Activated CD4-positive, alpha-beta memory T cell treated with anti-CD3 and anti-CD28 coated beads, Interleukin-2, amount 10 ng/mL, durations not matched to agents 7 days and 5 days (primary cell): ENCODE measurements at places on chromosomes 11 and 22.
A peak's percentile ranks its signal among the peaks of the same experiment; 100 is the strongest.

GRCh38 chr11:1008001-1008802 is 28.3 kb downstream of the MUC6 start:
- H3K36me3 ChIP-seq: peaks cover 26% of the 10 kb centered on the region
- DNase-seq: no peak
- H3K27me3 ChIP-seq: no peaks in the 10 kb centered on the region
- no peak overlapping the region for H3K4me3 ChIP-seq

DNA sequence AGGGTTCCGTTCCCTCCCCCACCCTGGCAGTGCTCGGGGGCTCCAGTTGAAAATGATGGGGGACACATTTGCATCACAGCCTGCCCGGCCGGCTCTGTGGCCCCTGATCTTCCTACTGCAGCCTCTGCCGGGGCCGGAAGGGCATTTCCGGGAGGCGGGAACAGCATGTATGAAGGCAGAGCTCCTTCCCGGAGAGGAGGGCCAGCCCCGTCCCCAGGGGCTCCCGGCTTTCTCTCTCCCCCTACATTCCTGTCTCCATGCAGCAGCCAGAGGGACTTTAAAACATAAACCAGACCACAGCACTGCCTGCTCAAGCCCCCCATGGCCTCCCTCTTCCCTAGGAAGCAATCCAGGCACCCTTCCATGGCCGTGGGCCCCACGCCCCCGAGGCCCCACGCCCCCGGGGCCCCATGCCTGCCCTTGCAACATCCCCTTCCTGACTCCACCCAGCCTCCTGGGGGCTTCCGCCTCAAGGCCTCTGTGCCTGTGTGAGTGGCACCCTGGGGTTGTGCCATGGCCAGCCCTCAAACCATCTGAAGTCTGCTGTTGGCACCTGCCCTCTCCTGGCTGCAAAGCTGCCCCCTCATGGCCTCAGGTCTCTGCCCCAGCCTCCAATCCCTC is 73.1 kb downstream of the CDKN1C start:
- no peak overlapping the region for H3K4me3 ChIP-seq
- peaks cover 2% of the 10 kb centered on the region for H3K36me3 ChIP-seq
- no peaks in the 10 kb centered on the region for H3K27me3 ChIP-seq
- DNase-seq: no peak
- H3K4me1 ChIP-seq: peaks cover 10% of the 10 kb centered on the region

- no peaks in the 10 kb centered on the region for H3K4me1 ChIP-seq
- no peak for DNase-seq
- H3K27ac ChIP-seq: no peak overlapping the region
- no peaks in the 10 kb centered on the region for H3K36me3 ChIP-seq
- H3K27me3 ChIP-seq: peaks cover 13% of the 10 kb centered on the region
These were observed 54.6 kb downstream of the LRRC32 start for GRCh38 chr11:76615950-76616349.

- peak; percentile 19 for DNase-seq
- H3K36me3 ChIP-seq: no peaks in the 10 kb centered on the region
- H3K4me3 ChIP-seq: peak overlapping the region; percentile 33
- H3K4me1 ChIP-seq: peaks cover 9% of the 10 kb centered on the region
- peaks cover 2% of the 10 kb centered on the region for H3K27me3 ChIP-seq
These were observed 40.2 kb downstream of the DIXDC1 start for GRCh38 chr11:111977146-111978027.

- peaks cover 29% of the 10 kb centered on the region for H3K36me3 ChIP-seq
- peaks cover 33% of the 10 kb centered on the region for H3K4me1 ChIP-seq
- H3K4me3 ChIP-seq: no peak overlapping the region
- H3K27ac ChIP-seq: no peak overlapping the region
- no peaks in the 10 kb centered on the region for H3K27me3 ChIP-seq
These were observed 62.8 kb downstream of the DDX10 start for GRCh38 chr11:108727665-108728064.

DNA sequence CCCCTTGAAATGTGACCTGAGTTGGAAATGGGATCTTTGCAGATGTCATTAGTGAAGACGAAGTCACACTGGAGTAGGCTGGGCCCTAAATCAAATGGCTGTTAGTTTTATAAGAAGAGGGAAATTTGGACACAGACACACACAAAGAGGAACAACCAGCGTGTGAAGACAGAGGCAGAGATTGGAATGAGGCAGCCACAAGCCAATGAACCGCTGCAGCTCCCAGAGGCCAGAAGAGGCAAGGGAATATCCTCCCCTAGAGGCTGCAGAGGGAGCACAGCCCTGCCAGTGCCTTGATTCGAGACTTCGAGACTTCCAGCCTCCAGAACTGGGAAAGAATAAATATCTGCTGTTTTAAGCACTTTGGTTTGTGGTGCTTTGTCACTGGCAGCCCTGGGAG is 484.5 kb downstream of the MN1 start:
- H3K27me3 ChIP-seq: peaks cover 2% of the 10 kb centered on the region
- H3K4me3 ChIP-seq: no peak overlapping the region
- H3K27ac ChIP-seq: no peak overlapping the region
- H3K4me1 ChIP-seq: no peaks in the 10 kb centered on the region

GRCh38 chr11:126793596-126793995 is 207.0 kb downstream of the KIRREL3 start:
- no peak overlapping the region for H3K4me3 ChIP-seq
- no peaks in the 10 kb centered on the region for H3K36me3 ChIP-seq
- no peaks in the 10 kb centered on the region for H3K4me1 ChIP-seq
- H3K27me3 ChIP-seq: no peaks in the 10 kb centered on the region

DNA sequence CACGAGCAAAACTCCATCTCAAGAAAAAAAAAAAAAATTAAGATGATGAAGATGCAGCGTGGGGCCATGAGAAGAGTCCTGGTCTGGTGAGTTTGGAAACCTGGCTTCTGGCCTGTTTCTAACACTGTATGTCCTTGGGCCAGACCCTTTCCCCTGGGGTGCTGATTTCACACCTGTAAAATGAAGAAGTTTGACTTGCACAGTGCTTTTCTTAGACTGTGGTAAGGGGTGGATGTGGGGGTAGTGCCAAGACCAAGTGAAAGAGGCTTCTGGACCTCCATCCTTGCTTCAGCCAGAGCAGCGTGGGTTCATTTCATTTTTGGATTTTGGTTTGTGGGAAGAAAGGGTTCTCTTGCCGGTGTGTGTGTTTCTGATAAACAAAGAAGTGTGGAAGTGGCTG is 42.1 kb downstream of the PTPRJ start:
- H3K27ac ChIP-seq: peak overlapping the region; percentile 9
- H3K4me1 ChIP-seq: peaks cover 76% of the 10 kb centered on the region
- H3K27me3 ChIP-seq: no peaks in the 10 kb centered on the region
- no peak for DNase-seq
- H3K4me3 ChIP-seq: no peak overlapping the region

GRCh38 chr11:1308743-1309497 is 512 bp downstream of the TOLLIP start:
- peak overlapping the region; percentile 31 for H3K27ac ChIP-seq
- H3K4me3 ChIP-seq: peak overlapping the region; percentile 69
- H3K4me1 ChIP-seq: peaks cover 31% of the 10 kb centered on the region
- H3K36me3 ChIP-seq: peaks cover 17% of the 10 kb centered on the region
- no peak for DNase-seq

DNA sequence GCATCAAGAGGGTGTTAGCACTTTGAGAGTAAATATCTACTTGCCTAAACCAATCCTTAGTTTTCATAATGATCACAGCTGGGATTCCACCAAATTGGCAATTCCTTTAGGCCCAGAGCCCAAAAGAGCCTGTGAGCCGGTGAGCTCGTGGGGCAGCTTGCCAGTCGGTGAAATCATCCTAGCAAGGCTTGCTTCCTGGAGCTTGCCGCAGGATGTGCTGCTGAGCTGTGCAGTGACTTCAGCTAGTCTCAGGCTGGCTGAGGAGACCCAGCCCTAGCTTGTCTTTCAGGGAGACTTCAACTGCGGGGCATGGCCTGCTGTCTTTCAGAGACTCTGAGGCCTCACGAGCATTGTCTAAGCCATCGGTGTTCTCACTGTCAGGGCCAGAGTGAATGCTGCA is 73.6 kb upstream of the SUSD2 start:
- peak overlapping the region; percentile 51 for H3K27ac ChIP-seq
- DNase-seq: peak; percentile 26
- H3K4me1 ChIP-seq: peaks cover 50% of the 10 kb centered on the region
- peaks cover 59% of the 10 kb centered on the region for H3K36me3 ChIP-seq

- H3K27me3 ChIP-seq: no peaks in the 10 kb centered on the region
- H3K36me3 ChIP-seq: no peaks in the 10 kb centered on the region
- no peak overlapping the region for H3K4me3 ChIP-seq
- no peak overlapping the region for H3K27ac ChIP-seq
- no peaks in the 10 kb centered on the region for H3K4me1 ChIP-seq
- no peak for DNase-seq
These were observed 356.2 kb downstream of the METTL15 start for GRCh38 chr11:28464252-28464867.

- no peaks in the 10 kb centered on the region for H3K36me3 ChIP-seq
- no peak overlapping the region for H3K27ac ChIP-seq
- H3K4me1 ChIP-seq: no peaks in the 10 kb centered on the region
- DNase-seq: no peak
- H3K4me3 ChIP-seq: no peak overlapping the region
- H3K27me3 ChIP-seq: no peaks in the 10 kb centered on the region
These were observed 296.2 kb downstream of the CNTN5 start for GRCh38 chr11:99316776-99317520.

- H3K27me3 ChIP-seq: peaks cover 2% of the 10 kb centered on the region
- H3K36me3 ChIP-seq: no peaks in the 10 kb centered on the region
- DNase-seq: no peak
- no peaks in the 10 kb centered on the region for H3K4me1 ChIP-seq
These were observed 75.6 kb upstream of the MYOD1 start for GRCh38 chr11:17643506-17644405.

DNA sequence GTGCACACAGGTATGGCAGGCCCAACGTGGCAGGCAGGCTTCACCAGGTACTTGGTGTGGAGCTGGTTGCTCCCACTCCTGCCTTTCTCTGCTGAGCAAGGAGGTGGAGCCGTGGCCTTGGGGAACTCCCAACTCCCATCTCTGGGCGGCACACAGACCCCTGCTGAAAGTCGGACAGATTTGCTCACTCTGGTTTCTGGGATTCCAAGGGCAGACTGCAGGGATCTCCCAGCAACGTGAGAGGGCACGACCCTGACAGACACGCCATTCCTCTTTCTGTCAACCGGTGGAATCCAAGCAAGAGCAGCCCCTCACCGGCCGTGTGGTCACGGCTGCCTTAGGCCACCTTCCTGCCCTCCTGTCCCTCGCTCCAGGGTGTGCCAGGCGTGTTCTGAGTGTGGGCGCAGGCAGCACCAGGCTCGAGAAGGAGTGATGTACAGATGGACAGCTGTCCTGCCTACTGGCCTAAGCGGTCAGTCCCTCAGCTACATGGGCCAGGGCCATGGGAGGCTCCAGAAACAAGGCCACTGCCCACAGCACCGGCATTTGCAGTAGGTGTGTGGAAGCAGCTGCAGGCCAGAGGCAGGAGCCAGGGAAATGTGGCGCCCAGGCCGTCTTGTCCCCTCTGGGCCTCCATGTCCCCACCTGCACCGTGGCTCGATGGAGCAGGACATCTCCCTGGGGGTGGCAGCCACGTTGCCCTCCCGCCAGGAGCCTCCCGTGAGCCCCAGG is 13.7 kb upstream of the PPARA start:
- peaks cover 6% of the 10 kb centered on the region for H3K4me1 ChIP-seq
- no peak overlapping the region for H3K27ac ChIP-seq
- no peaks in the 10 kb centered on the region for H3K27me3 ChIP-seq

- H3K36me3 ChIP-seq: no peaks in the 10 kb centered on the region
- no peak overlapping the region for H3K27ac ChIP-seq
- no peak for DNase-seq
These were observed 104.9 kb downstream of the MICAL3 start for GRCh38 chr22:17919276-17920144.

- no peak overlapping the region for H3K27ac ChIP-seq
- no peak overlapping the region for H3K4me3 ChIP-seq
- no peaks in the 10 kb centered on the region for H3K27me3 ChIP-seq
- no peaks in the 10 kb centered on the region for H3K4me1 ChIP-seq
These were observed 634.1 kb upstream of the LRRC4C start for GRCh38 chr11:42093541-42093940.

DNA sequence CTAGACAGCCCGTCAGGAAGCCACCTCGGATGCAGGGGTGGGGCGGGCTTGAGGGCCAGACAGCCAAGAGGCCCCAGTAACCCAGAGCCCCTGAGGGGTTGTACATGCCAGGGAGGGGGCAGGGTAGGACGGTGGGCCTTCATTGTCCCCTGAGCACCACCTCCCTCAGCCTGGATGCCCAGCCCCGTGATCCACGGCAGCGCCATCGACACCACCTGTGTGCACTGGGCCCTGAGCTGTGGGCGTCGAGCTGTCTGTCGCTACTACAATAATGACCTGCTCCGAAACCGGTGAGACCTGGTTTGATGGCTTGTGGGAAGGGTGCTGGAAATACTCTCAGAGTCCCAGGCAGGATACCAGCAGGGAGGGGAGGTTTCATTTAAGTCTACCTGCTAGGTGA is 37.4 kb upstream of the TPBGL start:
- H3K27ac ChIP-seq: no peak overlapping the region
- H3K27me3 ChIP-seq: peaks cover 11% of the 10 kb centered on the region
- H3K36me3 ChIP-seq: no peaks in the 10 kb centered on the region
- no peak for DNase-seq
- no peak overlapping the region for H3K4me3 ChIP-seq
- no peaks in the 10 kb centered on the region for H3K4me1 ChIP-seq

- peaks cover 29% of the 10 kb centered on the region for H3K36me3 ChIP-seq
- peak overlapping the region; percentile 9 for H3K27ac ChIP-seq
- H3K4me1 ChIP-seq: peaks cover 74% of the 10 kb centered on the region
- no peak for DNase-seq
These were observed 5.9 kb downstream of the VPS26B start for GRCh38 chr11:134230339-134230738.

DNA sequence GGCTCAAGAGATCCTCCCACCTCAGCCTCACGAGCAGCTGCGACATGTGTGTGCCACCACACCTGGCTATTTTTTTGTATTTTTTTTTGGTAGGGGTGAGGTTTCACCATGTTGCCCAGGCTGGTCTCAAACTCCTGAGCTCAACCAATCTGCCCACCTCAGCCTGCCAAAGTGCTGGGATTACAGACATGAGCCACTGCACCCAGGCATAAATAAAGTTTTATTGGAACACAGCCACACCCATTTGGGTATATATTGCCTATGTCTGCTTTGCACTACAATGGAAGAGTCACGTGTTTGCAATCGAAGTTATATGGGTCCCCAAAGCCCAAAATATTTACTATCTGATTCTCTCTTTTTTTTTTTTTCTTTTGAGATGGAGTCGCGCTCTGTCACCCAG is 1.8 kb upstream of the MS4A15 start:
- H3K4me1 ChIP-seq: no peaks in the 10 kb centered on the region
- no peak overlapping the region for H3K4me3 ChIP-seq
- H3K27ac ChIP-seq: no peak overlapping the region

DNA sequence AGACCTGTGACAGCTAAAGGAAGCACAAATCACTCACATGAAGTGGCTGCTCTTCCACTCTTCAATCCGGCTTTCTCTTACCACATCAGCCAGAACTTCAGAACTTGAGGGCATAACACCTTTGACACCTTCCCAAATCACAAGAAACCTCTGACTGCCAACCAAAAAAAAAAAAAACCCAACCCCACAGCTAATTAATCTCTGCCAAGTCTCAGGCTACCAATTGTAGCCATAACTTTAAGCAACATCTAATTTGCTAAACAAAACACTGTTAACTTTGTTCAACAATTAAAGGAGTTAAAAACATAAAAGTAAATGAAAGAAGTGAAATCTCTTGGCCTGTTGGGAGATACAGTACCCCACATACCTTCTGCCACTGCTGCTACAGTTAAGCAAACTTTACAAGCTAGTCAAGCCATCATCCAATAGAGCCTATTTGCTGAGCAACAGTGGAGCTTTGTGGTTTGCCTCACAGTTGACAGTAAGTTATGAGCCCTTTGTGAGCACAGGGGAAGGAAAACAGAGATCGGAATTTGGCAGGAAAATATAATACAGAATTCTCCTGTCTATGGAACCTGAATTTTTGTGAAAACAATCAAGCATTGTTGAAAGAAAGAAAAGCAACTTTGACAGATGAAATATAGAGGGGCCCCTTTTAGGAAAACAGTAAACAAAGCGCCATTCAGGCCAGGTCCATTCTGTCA is at the start of gene SOX6:
Gene SOX6, minus strand, starts transcription at position 490 of the 704 bp plus-strand sequence. CDS start 15,298 bp downstream, outside the sequence.
- H3K27ac ChIP-seq: no peak within 1 kb of the TSS
- no peaks in the 10 kb centered on the region for H3K27me3 ChIP-seq
- H3K36me3 ChIP-seq: no peaks in the 10 kb centered on the region
- no peak within 1 kb of the TSS for H3K4me3 ChIP-seq
- H3K4me1 ChIP-seq: no peaks in the 10 kb centered on the region
